ENCODE measurements at places on chromosomes 7 and 10.

GRCh38 chr7:81138870-81139269, 220.0 kb upstream of the SEMA3C start:
- DNase-seq, result no peak

GRCh38 chr10:11715815-11716494, 26.2 kb upstream of the ECHDC3 start:
- DNase-seq, result no peak

GRCh38 chr7:20730611-20731010, 56.1 kb downstream of the SP8 start:
- DNase-seq, result no peak

GRCh38 chr10:14798636-14799035, 23.9 kb upstream of the FAM107B start:
- no peak for DNase-seq

GRCh38 chr7:72268796-72269195, 143.3 kb downstream of the CALN1 start:
- DNase-seq, result no peak

- peak; percentile 70 for DNase-seq
Measured at GRCh38 chr7:121395494-121395960, 581 bp downstream of the FAM3C start.

- no peak for DNase-seq
Measured at GRCh38 chr10:52111101-52111891, 202.8 kb upstream of the DKK1 start.

- DNase-seq, result no peak
Measured at GRCh38 chr10:436013-436697, 253.3 kb downstream of the DIP2C start.

GRCh38 chr7:121940918-121941317, 68.0 kb downstream of the PTPRZ1 start:
- no peak for DNase-seq

DNA sequence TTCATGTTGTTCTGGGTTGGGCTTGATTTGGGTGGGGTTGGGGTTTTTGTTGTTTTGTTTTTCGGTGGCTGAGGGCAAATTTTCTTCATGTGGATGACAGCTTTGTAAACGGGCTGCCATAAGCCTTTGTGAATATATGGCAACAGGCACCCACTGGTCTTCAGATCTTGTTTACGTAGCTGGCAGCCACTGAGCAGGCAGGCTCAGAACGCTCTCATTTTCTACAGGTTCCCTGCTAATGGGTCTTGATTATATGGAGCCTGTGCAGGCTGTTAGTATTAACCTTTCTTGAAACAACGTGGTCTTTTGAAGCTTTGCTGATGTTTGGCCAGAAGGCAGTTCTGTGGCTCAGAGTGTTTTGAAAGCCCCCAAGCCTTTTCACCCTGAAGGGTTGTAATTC, 199.7 kb downstream of the TNS3 start:
- no peak for DNase-seq

DNA sequence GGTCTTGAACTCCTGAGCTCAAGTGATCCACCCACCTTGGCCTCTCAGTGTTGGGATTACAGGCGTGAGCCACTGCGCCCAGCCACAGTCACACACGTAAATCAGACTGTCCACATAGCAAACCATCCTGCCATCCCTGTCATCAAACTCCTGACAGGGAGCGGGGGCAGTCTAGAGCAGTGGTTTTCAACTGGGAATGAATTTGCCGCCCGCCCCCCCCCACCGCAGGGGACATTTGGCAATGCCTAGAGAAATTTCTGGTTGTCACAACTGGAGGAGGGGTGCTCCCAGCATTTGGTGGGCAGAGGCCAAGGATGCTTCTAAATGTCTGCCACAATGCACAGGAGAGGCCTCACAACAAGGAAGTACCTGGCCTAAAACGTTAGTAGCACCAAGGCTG, 24.1 kb downstream of the CAMK2G start:
- DNase-seq, result no peak

DNA sequence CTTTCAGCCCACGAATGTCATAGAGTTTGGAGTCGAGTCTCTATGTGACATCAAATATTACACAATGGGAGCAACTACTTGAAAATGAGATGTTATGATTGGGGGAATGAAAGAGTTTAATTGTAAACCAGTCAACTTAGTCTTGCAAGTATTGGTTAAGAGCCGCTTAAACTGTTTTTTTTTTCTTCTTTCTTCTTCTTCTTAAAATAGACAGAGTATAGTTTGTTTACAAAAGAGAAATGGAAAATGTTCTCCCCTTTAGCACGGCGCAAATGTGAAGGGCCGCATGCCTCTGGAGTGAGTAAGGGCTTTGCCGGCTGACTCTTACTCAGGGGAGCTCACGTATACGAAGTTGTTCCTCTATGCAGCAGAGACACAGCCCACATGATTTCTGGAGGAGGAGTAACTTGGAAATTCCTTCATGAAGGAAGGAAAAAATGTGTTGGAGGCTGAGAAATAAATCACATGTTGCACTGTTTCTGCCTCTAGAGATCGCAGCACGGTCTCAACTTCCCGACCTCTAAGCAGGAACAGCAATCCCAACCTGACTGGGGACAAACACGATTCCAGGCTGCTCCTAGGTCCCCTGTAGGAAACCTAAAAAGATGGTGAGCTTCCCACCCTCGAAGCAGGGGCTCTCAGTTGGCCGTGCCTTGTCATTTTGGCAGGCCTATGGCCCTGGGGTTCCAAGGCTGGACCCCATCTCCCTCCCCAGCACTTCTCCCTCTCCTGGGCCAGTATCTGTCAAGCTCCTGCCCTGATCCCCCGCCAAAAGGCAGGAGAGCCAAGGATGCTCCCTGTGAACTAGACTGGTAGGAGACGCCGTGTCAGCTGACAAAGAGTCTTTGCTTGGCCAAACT, 44.8 kb downstream of the MYOF start:
- DNase-seq, result peak; percentile 37

- no peak for DNase-seq
Measured at GRCh38 chr10:115945701-115946445, 327.1 kb downstream of the GFRA1 start.

GRCh38 chr7:140192620-140193019, 15.8 kb upstream of the KDM7A start:
- DNase-seq, result no peak

DNA sequence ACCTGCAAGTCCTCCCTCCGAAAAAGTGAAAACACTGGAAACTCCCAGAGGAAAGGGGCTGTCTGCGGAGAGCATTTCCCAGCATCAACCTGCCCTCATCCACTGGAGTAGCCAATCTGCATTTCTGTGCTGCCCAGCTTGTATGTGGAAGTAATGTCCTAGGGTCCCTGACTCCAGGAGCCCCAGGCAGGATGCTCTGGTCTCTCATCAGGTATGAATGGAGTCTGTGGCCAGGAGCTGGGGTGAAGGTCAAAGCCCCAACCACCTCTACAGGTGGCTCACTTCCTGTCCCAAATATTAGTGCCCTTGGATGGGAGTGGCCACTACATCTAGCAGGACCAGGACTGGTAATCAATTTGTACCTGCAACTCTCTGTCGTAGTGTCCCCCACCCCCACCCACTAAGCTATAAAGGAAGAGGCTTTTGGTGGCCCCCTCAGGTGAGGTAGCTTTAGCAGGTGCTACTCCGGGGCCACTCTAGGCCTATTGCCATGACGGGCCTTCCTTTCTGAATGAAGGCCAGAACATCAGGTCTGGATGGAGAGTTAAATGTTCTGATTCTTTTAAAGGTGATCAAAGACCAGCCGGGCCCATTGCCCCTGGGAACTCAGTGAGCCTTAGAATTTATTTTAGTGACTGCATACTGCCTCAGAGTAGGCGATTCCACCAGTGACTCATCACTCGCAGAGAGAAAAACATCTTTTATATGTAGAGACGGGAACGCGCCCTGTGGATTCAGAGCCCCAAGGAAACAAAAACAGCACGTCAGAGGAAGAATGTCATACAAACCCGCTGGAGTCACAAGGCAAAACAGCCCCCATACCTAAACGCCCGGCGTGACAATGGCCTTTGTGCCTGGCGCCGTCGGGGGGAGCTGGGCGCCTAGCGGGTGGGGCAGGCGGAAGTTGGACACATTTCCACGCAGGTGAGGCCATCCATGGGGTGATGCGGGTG, 13.0 kb downstream of the EN2 start:
- no peak for DNase-seq

- no peak for DNase-seq
Measured at GRCh38 chr7:48515171-48515570, 343.9 kb downstream of the ABCA13 start.

GRCh38 chr7:142496545-142496991, 238.7 kb upstream of the PRSS58 start:
- DNase-seq, result peak; percentile 61

- DNase-seq, result no peak
Measured at GRCh38 chr10:74255214-74255613, 104.2 kb downstream of the ADK start.

- no peak for DNase-seq
Measured at GRCh38 chr7:37304921-37305320, 143.7 kb downstream of the ELMO1 start.

DNA sequence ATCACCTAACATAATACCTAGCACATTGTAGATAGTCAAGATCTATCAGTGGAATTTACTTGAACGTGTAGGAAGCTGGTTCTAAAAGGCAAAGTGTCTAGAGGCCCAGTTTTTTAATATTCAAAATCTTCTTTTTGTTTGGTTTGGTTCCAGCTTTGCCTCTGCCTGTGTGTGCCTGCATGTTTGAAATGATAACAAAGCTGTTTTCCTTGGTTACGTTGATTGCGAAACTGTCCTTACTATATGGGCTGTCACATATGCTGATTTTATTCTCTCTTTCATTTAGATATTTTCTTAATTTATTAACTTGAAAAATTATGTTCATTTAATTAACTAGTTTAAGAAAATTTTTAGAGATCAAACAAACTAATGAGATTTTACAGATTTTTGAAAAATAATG, 237.3 kb downstream of the SEMA3A start:
- DNase-seq, result no peak

DNA sequence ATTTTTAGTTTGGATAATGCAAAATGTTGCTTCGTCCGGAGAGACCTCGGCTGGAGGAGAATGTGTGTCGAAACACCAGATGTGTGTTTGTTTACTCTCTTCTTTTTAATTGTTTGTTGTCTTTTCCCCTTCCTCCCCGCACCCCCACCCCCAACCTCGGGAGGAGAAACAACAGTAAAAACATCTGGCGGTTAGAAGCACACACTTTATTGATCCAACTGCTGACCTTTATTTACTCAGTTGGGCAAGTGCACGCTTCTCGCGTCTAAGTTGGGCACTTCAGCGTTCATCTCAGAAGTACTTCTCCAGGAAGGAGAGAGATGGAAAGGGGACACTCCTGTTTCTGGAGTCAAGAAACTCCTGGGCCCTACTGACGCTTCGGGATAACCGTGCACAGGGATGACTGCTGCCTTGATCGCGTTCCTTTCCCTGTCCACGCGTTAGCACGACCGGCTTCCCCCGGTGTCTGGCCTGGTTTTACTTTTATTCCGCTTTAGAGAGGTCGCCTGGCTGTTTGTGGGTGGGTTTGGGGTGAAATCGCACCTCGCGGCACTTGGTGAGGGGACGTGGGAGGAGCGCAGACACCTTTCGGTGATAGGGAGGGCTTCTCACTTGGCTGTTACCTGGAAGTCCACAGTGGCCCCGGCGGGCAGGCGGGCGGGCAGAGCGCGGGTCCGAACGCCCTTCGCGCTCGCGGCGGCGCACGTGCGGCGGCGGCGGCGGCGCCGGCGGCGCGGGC, 168.3 kb upstream of the PPP1R3A start:
- peak; percentile 41 for DNase-seq

DNA sequence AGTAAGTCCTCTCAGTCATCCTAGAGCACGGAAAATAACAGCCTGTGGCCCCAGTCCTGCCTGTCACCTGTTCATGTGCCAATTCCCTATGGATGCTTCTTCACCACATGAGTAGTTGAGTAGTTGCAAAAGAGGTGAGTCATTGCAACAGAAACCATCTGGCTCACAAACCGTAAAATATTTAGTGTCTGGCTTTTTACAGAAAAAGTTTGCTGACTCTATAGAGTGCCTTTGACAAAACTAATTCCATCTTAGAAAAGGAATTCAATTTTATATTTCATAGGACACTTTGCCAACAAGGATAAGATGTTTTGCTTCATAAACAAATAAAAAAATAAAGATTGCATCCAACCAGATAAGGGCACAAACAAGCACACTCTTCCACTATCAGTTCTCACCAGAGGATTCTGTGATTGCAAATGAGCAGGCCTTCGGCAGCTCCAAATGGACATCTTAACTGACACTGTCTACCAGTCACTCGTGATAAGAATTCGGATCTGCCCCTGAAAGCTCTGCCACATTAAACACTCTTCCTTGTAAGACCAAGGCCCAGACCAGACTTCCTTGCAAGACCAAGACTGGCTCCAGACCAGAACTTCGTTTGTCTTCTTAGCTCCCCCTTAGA, 242.7 kb upstream of the SEMA3C start:
- no peak for DNase-seq

DNA sequence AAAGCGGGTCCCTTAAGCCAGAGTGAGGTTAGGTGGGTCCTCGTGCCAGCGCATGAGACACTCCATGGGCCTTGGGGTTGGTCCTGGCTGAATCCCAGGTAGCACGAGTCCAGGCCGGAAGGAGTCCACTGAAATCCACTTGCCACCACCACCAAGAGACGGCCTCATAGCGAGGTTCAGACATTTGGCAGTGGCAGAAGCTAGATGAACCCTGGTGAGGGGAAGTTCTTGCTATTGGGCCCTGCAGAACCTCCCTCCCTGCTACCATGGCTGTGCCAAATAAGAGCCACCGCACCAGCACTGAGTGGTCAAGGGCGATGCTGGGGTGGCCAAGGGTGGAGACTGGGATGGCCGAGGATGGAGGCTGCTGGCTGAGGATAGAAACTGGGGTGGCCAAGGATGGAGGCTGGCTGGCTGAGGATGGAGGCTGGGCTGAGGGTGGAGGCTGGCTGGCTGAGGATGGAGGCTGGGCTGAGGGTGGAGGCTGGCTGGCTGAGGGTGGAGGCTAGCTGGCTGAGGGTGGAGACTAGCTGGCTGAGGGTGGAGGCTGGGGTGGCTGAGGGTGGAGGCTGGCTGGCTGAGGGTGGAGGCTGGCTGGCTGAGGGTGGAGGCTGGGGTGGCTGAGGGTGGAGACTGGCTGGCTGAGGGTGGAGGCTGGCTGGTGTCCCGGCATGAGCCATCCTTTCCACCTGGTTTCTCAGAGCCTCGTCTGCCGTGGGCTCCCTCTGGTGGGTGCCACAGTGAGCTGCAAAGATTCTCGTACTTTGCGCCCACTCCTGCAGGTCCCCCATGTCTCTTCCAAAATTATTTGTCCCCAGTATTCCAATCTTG, 88.2 kb downstream of the ELFN1 start:
- DNase-seq, result peak; percentile 64

- no peak for DNase-seq
Measured at GRCh38 chr7:2151801-2152612, 80.7 kb downstream of the MAD1L1 start.

All from neural progenitor cell (in vitro differentiated cells).